ENCODE measurements at places on chromosomes 11 and 22.

DNA sequence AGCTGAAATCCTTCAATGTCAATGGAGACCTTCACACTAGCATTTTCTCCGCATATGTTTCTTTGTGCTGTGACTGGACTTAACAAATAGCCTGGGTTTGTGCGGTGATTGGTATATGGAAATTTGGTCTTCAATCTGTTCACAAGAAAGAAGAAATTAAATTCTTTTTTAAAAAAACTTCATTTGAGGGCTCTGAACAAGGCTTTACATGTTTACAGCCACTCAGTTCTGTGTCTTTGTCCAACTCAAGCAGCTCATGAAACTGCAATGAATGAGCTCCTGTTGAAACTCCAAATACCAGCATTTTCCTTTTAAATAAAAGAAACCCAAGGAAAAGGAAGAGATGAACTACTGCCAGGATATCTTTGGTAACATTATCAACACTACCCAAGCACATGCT lies 57.3 kb downstream of the PIK3C2A start:
- DNase-seq = no peak

- no peak for DNase-seq
Observed at GRCh38 chr11:32729976-32730375, 64.5 kb downstream of the CCDC73 start.

DNA sequence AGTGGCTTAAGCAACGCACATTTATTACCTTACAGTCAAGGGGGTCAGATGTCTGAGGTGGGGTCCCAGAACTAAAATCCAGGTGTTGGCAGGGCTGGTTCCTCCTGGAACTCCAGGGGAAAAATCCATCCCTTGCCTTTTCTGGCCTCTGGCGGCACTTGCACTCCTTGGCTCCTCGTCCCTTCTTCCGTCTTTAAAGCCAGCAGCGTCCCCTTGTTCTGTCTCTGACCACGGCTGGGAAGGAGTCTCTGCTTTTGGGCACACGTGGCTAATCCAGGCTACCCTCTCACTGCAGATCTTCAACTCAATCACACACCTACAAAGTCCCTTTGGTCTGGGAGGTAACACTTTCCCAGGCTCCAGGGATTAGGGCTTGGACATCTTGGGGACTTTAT lies 73.5 kb upstream of the WNT7B start:
- peak; percentile 2 for DNase-seq

DNA sequence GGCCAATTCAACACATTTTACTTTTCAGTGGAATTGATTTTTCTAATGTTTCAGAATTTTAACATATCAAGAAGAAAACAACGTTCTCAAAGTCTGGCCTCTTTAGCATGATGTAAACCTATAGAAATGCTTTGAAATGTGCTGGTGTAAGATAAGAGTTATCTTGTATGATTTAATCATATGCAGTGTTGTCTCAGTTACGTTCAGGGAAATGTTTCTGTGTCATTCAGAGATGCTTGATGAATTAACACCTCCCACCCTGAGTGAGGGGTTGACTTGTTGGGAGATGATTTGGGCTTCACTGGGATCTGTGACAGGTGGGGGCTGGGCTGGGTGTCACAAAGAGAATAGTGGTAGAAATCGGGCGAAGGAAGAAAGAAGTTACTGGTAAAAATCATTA lies 15.7 kb upstream of the MYO18B start:
- no peak for DNase-seq

DNA sequence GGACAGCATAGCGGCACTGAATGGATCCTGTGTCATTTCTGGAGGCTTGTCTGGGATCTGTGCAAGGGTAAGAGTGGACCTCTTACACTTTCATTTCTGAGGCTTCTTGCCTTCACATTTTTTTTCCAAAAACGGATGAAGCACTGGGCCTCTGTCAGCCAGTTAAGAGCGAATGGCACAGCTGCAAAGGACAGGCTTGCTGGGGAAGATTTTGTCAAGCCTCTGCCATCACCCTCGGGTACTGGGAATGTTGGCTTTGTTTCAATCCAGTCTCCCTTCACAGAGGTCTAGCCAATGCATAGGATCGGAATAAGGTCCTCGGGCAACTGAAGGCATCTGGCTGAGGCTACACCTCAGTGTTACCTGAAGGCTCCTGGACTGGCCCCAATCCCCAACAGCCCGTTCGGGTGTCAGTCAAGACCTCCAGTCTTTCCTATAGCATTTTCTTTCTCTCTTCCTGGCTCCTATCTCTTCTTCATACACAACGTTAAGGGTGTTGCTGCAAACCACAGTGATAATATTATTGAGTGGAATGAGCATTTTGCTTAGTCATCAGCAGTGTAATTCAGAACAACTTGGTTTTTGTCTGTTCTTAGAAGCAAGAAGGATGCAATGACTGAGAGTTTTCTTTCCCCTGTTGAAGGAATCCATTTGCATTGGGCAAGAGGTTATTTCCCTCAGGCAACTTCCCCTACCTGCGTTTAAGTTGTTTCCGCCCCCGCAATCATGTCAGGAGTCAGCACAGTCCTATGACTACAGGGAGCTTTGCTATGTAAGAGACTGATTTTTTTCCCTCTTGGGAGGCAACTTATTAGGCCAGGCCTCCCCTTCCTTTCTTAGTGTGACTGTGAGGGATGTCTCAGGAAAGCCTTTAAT lies 22.8 kb downstream of the NPAT start:
- no peak for DNase-seq

GRCh38 chr11:57490456-57491248 lies 24.9 kb downstream of the SLC43A1 start:
- no peak for DNase-seq

DNA sequence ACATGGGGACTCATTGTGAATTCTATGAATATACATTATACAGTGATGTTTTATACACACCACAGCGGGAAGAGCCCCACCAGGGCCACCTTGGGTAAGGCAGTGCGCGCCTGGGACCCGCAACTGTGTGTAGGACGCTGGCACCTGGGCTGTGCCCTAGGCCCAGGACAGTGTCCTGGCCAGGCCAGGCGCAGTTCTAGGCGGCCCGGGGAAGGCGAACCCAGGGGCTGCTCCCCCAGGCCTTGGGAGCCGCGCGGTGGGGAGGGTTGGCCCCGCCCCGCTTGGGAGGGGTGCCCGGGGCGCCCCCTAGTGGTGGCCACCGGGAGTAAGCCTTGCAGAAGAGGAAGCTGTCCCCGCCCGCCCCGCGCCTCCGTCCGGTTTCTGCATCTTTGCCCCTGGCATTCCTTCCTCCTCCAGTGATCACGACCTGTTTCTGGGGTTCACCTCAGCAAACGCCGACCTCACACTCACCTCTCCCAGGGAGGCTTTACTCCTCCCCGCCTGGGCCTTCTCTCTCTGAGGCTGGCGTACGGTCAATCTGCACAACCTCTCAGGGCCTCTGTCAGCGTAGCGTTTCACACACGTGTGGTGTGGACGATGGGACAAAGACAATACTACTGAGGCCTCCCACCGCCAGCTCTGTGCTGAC lies 9.5 kb upstream of the EHD1 start:
- DNase-seq = peak; percentile 72

- no peak for DNase-seq
Observed at GRCh38 chr11:15539645-15540044, 424.9 kb downstream of the INSC start.

- DNase-seq = no peak
Observed at GRCh38 chr11:83601201-83601913, 315.2 kb upstream of the CCDC90B start.

DNA sequence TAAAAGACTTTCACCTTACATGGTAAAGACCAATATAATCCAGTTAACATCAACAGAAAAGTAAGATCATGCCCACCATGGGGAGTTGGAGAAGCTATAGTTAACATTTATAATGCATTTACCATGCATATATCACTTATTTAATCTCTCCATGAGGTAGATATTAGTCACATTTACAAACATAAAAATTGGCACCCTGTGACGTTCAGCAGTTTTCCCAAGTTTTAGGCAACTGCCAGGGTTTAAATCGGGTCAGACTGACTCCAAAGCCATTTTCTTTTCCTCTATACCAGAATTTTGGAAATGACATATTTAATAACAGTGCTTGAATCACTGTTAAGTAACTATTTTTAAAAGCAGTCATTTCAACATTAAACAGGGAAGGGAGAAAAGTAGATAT lies 266.3 kb downstream of the DDX10 start:
- DNase-seq = no peak

- peak; percentile 91 for DNase-seq
Observed at GRCh38 chr22:46150034-46150654, at the start of gene PPARA. Gene PPARA (plus strand): TSS chr22:46150526. CDS start chr22:46198384, 47,858 bp downstream.

- DNase-seq = no peak
Observed at GRCh38 chr22:49645257-49645656, 182.4 kb downstream of the BRD1 start.

DNA sequence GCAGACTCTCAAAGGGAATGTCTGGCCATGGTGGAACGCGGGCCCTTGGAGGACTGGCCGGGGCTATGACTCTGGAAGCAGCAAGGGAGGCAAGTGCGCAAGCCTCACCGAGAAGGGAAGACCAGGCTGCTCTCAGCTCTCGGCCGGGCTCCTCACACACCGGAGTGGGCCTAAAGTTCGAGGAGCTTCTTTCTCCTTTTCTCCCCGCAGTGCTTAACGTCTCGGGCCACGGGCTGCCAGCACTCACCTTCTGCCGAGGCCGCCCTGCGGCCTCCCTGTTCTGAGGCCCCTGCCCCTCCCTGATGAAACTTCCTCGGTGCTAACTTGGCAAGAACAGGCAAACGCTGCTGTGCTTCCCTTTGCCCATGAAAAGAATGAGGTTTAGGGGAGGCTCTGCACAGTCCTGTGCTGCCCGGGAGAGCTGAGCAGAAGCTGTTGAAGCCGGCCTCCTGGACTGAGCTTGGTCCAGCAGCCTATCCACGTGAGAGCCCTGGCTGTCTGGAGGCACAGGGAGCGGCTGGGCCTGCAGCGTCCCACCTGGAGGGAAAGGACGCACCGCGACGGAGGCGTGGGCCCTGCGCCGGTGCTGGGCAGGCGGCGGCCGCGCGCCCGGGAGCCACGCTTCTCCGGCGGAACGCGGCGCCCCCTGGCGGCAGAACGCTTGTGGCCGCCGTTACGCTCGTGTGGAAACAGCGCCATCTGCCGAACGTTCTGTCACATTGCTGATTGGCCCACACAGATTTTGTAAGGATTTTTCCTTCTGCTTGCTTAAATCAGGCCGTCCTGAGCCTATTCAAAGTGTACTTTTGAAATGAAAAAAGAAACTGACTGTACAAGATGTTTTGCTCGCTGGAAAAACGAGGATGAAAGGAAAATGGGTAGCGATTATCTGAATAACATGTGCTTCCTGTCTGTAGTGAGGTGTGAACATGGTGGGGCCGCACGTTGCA lies 65.0 kb upstream of the TMEM45B start:
- peak; percentile 75 for DNase-seq

GRCh38 chr22:22684580-22685561 lies 40.5 kb downstream of the GGTLC2 start:
- DNase-seq = peak; percentile 32

DNA sequence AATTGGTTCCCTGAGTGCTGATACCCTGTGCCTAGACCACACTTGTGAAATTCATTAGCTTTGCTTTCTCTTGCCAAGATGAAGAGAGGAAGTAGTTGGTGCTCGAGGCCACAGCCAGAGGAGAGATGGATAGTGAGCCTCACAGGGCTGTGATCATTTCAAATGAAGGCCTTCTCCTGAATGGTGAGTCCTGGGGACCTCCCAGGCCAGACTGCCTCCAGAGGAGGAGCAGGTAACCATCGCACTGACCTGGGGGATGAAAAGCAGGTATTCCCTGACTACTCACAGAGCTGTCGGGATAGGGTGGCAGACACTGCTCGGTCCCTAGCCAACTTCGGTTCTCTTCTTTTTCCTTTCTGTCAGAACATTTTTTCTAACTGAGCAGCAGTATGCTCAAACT lies 4.8 kb upstream of the FXYD6 start:
- no peak for DNase-seq

- peak; percentile 89 for DNase-seq
Observed at GRCh38 chr11:72629266-72629665, 45.0 kb downstream of the PDE2A start.

- DNase-seq = no peak
Observed at GRCh38 chr22:28344918-28345703, 334.5 kb downstream of the TTC28 start.

GRCh38 chr11:111422494-111423249 lies 43.6 kb upstream of the POU2AF1 start:
- DNase-seq = peak; percentile 54

DNA sequence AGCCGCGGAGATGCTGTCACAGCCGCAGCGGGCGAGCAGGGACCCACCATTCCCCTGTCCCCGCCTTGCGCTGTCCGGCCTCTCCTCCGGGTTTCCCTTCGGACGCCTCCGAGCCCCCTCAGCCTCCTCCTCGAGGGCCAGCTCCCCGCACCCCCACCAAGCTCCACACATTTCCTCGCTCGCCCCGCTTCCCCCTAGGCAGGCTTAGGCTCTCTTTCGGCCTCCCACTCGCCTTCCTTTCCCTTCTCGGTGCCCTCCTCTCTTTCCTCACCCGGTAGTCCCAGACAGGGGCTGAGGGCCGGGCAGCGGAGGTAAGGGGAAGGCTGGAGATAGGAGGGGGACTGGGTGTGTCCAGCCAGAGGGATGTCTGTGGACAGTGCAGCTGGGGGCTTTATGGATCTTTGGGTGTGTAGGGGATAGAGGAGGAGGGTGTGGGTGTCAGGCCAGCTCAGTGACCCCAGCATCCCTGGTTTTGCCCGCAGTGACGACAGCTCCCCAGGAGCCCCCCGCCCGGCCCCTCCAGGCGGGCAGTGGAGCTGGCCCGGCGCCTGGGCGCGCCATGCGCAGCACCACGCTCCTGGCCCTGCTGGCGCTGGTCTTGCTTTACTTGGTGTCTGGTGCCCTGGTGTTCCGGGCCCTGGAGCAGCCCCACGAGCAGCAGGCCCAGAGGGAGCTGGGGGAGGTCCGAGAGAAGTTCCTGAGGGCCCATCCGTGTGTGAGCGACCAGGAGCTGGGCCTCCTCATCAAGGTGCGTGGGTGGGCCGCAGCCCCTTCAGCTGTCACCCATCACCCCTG lies 1.6 kb downstream of the KCNK4 start:
- no peak for DNase-seq

DNA sequence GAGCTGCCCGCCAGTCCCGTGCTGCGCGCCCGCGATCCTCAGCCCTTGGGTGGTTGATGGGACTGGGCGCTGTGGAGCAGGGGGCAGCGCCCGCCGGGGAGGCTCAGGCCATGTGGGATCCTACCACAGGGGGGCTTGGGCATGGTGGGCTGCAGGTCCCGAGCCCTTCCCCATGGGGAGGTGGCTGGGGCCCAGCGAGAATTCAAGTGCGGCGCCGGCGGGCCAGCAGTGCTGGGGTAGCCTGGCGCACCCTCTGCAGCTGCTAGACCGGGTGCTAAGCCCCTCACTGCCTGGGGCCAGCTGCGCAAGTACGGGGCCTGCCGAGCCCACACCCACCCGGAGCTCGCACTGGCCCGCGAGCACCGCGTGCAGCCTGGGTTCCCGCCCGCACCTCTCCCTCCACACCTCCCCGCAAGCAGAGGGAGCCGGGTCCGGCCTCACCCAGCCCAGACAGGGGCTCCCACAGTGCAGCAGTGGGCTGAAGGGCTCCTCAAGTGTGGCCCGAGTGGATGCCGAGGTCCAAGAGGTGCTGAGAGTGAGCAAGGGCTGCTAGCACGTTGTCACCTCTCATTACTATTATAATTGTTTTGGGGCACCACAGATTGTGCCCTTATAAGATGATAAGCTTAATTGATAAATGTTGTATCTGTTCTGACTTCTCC lies 333.2 kb downstream of the CASP12 start:
- no peak for DNase-seq

Measured in BE2C (cell line).